ENCODE measurements at places on chromosomes 11 and 22.

DNA sequence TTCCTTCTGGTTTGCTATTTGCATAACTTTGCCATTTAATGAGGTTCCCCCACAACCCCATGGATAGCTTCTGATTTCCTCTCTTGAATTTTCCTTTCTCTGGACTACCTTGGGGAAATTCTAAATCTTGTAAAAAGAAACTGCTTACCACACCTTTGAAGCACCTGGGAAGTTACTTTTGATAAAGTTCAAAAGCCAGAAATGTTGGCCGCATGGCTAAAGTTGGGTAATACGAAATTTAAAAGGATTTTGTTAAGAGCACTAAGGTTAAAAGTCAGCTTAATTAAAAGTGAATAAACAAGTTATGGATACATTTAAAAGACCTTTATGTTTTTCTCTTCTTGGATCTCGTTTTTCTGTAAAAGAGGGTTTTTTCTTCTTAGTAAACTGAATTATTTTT is 5.5 kb downstream of the CASP4 start:
- no peak for DNase-seq

- no peak for DNase-seq
Measured at GRCh38 chr11:66176650-66177049, 91.8 kb upstream of the RAB1B start.

DNA sequence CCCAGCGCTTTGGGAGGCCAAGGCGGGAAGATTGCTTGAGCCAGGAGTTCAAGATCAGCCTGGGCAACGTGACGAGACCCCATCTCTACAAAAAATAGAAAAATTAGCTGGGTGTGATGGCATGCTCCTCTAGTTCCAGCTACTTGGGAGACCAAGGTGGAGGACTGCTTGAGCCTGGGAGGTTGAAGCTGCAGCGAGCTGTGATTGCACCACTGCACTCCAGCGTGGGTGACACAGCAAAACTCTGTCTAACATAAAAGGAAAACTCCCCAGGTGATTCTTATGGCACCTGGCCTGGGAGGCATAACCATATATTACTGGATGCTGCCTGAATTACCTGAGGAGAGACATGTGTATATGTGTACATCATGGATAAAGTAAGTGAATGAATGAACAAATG is 29.1 kb downstream of the KIAA1671 start:
- DNase-seq = no peak

DNA sequence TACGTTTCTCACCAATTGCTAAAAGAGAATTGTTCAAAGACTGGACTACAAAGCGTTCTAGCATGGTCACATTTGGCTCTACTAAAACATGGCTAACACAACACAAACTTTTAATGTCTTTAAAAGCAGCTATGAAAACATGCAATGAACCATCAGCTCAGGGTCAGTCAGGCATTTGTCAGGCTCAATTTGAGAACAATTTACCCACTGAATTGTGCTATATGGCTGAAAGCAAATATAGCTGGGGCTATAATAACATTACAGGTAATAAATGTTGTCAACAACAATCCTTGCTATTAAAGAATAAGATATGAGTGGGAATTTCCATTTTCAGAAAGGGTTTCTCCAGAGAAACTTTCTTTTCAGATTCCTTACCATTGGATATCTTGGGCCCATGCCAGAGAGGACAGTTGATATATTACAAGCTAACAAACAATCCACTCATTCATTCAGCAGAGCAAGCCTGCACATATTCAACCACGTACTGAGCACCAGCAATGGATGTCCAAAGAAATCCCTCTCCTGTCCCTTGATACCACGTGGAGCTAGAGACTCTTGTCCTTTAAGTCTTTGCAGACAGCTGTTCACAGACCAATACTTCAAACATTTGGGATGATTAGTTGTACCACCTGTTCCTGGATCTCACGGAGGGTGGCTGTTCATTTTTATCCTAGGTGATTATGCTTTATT is 82.5 kb upstream of the DDI1 start:
- no peak for DNase-seq

DNA sequence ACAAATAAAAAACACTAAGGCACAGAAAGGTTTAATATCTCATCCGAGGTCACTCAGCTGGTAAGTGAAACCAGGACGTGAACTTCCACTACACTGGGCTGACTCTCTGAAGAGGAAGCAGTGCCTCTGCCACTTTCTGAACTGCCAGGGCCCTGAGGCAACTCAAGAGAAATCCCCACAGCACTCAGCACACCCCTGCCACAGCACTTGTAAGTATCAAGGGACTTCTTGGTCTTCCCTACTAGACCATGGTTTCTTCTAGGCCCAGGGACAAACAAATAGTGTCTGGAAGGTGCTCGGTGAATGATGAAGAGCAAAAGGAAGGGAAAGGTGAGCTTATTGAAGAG is 49.7 kb downstream of the RPL27A start:
- DNase-seq = no peak

DNA sequence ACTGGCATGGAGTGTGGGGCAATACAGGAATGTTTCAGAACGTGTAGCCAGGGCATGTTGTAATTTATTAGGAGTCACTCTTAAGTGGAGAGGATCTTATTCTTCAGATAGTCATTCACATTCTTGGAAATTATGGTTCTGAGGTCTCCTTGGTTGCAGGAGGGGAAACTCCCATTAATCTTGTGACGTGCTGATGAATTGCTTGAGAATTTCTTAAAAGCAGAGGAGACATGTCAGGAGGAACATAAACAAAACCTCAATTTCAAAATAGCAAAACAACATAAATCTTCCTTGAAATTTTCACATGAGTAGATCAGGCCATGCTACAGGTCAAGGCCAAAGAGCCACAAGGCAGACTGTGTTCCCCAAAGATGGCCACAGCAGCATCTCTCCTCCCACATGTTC is 50.4 kb downstream of the ADM start:
- no peak for DNase-seq

GRCh38 chr11:131662317-131662972 is 292.0 kb downstream of the NTM start:
- DNase-seq = no peak

DNA sequence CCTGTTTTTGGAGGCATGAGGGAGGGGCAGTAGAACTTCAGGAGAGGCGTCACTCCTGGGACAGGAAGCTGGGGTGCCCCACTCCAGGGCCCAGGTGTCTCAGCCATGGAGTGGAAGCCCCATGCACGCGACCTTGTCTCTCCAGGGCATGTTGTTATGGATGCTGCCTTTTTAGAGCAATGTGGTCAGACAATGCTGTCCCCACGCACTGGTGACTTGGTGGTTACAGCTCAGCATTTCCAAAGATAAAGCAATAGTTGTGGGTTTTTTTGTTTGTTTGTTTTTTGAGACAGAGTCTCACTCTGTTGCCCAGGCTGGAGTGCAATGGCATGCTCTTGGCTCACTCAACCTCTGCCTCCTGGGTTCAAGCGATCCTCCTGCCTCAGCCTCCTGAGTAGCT is 22.3 kb downstream of the EIF4G2 start:
- no peak for DNase-seq

- no peak for DNase-seq
Measured at GRCh38 chr11:120399307-120399706, 63.1 kb downstream of the ARHGEF12 start.

DNA sequence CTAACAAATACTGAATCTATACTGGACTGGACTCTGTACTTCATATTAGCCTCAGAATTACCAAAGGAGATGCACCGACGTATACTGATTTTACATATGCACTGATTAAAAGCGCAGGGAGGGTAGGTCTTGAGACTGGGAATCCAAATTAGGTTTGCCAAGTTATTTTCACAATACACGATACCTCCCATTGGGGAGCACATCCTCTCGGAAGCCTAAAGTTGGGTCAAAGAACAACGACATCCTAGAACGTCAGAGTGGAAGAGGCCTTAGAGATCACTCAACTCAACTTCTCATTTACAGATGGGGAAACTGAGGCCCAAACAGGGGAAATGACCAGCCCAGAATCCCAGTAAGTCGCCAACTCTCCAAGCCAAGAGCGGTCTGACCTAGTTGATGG is 626 bp downstream of the DNAL4 start:
- DNase-seq = no peak

DNA sequence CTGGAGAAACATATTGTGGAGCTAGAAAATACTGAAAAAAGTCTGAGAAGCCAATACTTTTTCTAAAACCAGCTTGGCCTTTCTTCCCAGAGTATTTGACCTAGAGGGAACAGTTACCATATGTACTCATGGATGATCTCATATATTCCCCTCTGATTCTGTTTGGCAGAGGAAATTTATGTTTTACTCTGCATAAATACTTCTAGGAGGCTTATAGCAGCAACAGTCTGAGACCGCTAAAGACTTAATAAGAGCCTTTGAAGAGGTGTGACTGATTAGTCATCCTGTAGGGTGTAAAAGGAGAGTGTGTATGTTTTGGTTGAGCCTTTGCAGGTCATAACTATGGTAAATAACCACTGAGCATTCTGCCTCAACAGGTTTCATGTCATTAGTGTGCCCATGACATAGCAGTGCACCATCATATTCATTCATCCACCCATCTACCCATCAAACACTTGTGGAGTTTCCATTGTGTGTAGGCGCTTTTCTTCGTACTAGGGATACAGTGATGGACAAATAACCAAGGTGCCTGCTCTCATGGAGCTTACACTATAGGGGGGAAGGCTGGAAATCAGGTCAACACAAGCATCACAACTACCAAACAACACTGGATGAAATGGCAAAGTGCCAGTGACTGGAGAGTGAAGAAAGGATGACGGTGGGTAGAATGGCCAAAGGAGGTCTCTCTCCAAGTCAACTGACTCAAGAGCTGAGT is 44.5 kb downstream of the TRAF6 start:
- DNase-seq = no peak

GRCh38 chr22:17087498-17088131 is 2.8 kb downstream of the IL17RA start:
- DNase-seq = no peak

DNA sequence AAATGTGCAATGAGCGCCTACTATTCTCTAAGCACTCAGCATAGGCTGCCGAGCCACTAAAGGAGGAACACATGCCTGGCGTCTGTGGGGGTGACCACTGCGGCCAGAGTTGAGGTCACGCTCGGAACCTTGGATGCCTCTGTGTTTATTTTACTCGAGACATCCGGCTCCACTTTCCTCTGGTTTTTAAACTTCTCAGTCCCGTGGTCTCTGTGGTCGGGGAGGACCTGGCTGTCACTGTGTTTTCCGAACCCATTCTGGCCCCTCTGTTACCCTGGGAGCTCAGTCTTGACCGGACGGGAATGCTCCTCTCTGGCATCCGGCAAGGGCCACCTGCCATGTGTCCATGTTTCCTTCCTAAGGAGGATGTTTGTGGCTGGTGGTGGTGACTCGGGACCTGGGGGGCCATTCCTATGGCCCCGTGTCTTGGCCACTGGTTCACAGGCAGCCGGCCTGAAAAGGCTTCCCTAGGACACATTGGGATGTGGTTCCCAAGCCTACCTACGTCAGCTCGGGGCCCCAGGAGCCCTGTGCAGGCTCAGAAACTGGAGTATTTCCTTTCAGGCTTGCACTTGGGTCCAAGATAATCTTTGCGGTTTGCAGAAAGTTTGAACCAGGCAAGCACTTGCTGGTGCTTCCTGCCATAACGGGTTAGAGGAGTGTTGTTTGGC is 46.7 kb upstream of the PARVG start:
- no peak for DNase-seq

- no peak for DNase-seq
Measured at GRCh38 chr22:22800716-22801115, 86.9 kb upstream of the IGLL5 start.

GRCh38 chr11:68974421-68975194 is 6.2 kb downstream of the MRGPRD start:
- DNase-seq = peak; percentile 45

DNA sequence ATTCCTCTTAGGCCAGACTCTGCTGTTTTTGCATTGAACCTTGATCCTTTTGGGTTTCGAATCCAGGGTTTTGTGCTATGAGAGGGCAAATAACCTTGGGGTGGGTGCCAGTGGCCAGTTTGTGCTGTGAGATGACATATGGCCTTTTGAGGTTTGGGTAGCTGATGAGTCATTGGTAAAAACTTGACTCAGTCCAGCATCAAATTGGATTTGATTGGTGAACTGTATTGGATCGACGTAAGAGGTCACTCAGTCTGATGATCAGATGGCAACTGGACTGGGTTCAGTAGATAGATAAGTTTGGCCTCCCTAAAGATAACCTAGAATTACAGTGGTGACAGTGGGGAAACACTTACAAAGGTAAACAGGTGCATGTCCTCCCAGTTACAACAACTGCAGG is 41.0 kb upstream of the XKR3 start:
- DNase-seq = no peak

GRCh38 chr11:72102631-72102945 is 509 bp downstream of the LAMTOR1 start:
- no peak for DNase-seq

DNA sequence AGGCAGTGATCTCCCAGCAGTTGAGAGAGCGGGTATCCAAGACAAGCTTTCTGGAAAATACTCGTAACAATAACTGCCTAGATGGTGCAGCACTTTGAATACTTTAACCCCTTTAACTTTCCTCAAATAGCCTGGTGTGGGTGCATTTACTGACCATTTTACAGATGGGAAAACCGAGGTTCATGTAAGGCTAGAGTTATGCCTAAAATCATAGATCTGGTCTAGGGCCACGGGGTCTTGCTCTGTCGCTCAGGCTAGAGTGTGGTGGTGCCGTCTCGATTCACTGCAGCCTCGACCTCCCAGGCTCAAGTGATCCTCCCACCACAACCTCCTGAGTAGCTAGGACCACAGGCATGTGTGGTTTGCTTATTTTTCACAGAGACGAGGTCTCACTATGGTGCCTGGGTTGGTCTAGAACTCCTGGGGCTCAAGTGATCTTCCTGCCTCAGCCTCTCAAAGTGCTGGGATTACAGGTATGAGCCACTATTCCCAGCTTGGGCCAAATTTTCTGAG is 269.2 kb upstream of the SYN3 start:
- no peak for DNase-seq

DNA sequence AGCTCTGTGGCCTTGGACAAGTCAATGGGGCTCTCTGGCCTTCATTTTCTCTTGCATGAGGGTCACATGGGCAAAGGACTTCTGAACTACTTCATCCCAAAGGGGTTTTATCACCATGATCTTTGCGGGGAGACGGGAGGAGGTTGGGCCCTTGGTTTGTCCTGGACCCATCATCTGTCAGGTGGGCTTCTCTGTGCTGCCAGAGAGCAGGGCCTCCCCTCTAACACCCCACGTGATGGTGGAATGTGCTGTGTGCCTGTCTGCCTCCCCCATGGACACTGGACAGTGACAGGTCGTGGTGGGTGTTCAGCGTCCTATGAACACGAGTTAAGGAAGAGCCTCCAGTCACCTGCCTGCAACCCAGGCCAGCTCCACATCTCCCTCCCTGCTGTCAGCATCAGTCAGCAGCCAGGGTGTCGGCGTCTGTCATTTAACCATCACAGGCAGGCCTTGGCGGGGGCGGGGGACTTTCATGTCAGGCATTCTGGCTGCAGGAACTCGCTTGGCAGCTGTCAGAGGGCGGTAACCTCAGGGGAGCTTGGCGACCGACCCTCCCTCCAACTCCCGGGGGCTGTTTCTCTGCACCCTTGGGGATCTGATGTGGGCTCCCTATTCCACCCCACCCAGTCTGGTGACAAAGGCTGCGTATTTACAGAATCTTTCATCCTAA is 2.6 kb upstream of the SUN2 start:
- DNase-seq = no peak

DNA sequence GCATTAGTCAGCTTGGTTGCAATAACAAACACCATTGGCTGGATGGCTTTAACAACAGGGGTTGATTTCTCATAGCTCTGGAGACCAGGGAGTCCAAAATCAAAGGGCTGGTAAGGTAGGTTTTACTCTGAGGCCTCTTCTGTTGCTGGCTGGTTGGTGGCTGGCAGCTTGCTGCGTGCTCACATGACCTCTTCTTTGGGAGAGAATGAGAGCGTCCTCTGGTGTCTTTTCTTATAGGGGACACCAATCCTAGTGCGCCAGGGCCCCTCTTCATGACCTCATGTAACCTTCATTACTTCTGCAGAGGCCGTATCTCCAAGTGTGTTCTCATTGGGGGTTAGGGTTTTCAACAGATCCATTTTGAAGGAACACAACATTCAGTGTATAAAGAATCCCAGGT is 1308.3 kb downstream of the TBC1D22A start:
- no peak for DNase-seq

Data from NCI-H446 (cell line).